ENCODE measurements at places on chromosomes 4 and X. TPM values are rescaled to one million over a fixed set of nuclear protein-coding genes. Genes with fewer than 3 reads are reported as not detected.

- DNase-seq: no peak
Observed at GRCh38 chr4:114466299-114466698, 132.3 kb upstream of the UGT8 start.

EPHA5 gene
- total RNA-seq: not detected

CLDN34 gene
- total RNA-seq: 0.42 TPM

DNA sequence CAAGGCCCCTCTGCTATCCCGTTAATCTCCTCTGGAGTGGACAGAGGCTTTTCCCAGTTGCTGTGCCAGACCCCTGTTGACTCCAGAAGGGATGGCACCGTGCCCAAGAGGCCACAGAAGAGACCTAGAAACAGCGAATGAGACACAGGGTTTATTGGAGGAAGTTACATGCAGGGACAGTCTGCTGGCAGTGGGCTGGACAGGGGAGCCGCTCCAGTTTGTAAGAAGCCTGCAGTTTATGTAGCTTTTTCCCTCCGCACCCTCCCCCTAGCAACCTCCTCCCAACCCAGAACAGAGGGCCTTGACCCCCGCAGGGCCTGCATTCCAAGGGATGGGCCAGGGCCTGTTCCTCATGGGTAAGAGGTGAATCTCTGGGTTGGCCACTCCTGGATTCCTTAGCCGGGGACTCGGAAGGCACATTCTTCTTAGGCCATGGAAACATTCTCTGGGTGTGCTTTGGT lies 216.8 kb upstream of the PSAPL1 start:
- DNase-seq: no peak

TIGD4 gene
- 3.3 TPM for total RNA-seq

GRCh38 chr4:80388284-80388607 lies 52.7 kb downstream of the CFAP299 start:
- no peak for DNase-seq

DNA sequence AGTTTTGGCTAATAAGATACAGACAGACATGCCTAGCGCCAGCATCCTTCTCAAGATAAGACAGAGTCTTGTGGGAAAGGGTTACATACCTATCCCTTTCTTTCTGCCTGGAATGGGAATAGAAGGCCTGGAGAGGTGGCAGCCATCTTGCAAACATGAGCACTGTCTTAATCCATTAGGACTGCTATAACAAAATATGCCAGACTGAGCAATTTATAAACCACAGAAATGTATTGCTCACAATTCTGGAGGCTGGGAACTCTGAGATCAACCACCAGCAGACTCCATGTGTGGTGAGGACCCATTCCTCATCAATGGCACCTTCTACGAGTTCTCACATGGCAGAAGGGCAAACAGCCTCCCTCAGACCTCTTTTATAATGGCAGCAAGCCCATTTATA lies 26.5 kb upstream of the NEIL3 start:
- DNase-seq: no peak

DNA sequence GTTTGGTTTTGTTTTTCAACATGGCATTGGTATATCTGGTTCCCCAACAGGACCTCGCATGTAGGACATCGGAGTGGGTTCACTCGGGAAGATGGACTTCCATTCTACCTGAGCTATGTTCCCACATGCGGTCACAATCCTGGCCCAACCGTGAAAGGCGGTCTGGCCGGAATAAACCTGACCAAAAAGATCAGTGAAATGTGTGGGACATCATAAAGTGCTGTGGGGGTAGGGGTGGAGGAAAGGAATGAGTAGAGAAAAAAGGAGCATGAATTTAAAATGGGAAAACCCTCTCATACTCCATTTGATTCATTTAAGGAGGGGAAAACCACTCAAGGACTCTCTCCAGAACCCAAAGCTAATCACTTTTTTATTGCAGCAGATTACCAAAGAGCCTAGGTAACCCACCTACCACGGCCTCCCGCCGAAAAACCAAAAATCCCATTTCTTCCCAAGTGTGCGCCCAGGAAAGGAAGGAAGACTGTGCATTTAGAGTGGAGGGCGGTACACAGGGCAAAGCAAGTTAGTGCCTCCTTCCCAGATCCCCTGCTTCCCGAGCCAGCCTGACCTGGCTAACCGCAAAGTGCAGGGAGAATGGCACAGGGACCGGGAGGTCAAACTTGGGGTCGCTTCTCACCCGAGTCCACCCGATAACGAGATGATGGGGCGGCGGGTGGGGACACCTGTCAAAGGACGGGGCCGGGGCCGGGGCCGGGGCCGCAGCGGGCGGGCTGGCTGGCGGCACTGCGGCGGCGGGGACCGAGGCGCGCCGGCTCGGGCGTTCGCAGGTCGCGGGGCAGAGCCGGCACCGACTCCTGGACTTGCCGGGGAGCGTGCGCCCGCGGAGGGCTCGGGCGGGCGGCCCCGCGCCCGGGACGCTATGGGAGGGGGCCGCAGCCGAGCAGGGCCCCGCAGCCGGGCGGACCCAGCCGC lies 669 bp downstream of the TMEM150C start:
- DNase-seq: peak; percentile 14

STIM2 gene
- 49.3 TPM for total RNA-seq

- no peak for DNase-seq
Observed at GRCh38 chr4:67746797-67747495, 7.2 kb downstream of the GNRHR start.

FGFBP1 gene
- not detected for total RNA-seq

UGT2B10 gene
- total RNA-seq: not detected

GRCh38 chrX:107691024-107691448 lies 62.7 kb downstream of the PRPS1 start:
- DNase-seq: no peak

GRCh38 chr4:125663896-125664767 lies 349.4 kb downstream of the FAT4 start:
- no peak for DNase-seq

DNA sequence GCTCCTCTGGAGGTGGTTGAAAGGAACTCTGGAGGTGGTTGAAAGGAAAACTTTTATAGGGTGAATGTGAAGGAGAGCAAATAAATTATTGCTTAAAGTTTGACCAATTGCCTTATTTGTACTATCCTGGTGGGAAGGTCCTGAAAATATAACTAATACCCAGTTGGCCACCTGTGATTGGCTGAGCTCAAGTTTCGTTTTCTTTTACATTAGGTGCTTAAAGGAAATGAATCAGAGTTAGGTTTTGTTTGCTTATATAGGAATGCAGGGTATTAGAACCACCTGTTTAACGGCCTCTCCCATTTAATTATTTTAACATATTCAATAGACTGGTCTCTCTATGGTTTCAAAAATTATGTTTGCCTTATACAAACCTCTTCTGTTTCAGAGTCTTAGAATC lies 497.6 kb downstream of the PRR32 start:
- no peak for DNase-seq

DNA sequence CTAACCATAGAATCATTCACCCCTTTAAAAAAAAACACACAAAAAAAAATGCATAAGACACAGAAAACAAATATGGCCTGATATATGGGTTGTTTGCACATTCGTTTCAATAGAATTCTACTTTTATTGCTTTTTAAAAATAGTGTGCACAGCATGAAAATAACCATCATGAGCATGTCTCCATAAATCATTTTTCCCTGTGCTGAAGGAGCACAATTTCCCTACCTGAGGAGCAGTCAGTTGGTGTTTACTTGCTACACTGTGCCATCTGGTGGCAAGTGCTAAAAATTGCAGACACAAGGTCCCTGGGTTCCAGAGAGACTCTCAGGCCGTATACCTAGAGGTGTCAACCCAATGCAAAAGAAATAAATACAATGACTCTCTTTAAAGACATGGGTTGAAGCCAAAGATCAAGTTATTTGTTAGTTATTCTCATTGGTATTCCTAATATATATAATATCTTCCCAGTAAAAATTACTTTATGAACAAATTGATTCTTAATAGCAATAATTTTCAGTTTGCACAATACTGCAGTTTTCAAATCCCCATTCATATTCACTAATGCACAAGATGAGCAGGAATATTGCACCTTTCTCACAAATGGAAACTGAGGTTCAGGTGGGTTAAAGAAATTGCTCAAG lies 551.4 kb downstream of the IQCM start:
- DNase-seq: no peak

GRCh38 chrX:20686256-20686655 lies 419.5 kb upstream of the RPS6KA3 start:
- DNase-seq: no peak

GRCh38 chrX:106300239-106300638 lies 132.1 kb downstream of the PWWP3B start:
- DNase-seq: no peak
